Activated CD8-positive, alpha-beta T cell treated with anti-CD3 and anti-CD28 coated beads for 36 hours (primary cell): ENCODE measurements at places on chromosomes 7 and 10.

DNA sequence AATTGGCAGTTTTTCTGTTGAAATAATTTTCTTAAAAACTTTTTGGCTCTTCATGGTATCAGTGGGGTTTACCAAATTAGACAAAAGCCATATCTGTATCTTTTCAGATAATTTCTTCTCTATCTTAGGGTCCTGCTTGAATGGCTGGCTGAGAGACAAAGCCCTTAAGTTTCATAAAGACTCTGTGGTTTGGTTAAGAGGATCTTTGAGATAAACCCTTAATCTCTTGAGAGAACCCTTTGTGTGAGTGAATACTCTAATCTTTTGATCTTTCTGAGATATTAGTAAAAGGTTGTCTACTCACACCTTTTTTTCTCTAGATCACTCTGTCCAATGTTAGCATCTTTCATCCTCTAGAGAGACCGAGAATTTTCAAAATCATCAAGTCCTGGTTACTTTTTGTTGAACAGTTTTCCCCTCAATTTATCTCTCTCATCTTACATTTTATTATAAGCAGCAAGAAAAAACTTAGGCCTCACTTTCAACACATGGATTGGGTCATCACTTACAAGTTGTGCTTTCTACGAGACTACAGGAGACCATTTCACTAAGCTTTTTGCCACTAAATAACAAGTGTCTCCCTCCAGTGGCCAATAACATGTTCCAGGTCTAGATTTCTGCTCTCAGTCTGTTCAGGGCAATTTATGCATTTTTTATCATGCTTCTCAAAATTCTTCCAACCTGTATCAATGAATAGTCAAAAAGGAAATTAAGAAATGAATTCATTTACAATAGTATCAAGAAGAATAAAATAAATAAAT lies 28.4 kb downstream of the DNAJC9 start:
- DNase-seq: no peak

DNA sequence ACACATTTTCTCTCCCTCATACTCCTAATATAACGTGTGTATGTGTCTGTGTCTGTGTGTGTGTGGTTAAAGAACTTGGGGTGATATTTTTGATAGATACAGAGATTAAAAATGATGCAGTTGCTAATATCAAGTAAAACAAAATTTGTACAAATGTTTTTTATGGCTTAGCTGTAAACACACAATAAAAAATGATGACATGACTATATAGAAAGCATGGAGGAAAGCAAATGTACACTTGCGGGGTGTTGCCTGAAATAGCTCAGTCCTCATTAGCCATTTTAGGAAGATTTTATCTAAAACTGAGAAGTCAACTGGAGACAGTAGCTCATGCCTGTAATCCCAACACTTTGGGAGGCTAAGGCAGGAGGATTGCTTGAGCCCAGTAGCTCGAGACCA lies 5.6 kb upstream of the TASOR2 start:
- no peak for DNase-seq

- DNase-seq: no peak
Measured at GRCh38 chr10:60293581-60294175, 96.0 kb downstream of the ANK3 start.

GRCh38 chr7:71995111-71995510 lies 417.0 kb downstream of the CALN1 start:
- DNase-seq: no peak

- DNase-seq: no peak
Measured at GRCh38 chr10:71156436-71156835, 55.9 kb upstream of the UNC5B start.

DNA sequence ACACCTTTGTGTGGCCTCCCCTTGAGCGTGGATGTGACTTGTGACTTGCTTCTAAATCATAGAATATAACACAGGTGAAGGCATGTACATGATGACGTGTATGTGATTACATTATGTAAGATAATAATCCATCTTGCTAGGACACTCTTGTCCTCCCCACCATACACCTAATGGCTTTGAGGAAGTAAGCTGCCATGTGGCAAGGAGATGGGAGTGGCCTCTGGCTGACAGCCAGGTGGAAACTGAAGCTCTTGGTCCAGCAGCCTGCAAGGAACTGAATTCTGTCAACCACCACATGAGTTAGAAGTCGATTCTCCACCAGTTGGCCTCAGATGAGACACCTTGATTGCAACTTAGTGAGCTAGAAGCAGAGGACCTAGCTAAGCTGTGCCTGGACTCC lies 67.4 kb upstream of the ELN start:
- no peak for DNase-seq

- peak; percentile 22 for DNase-seq
Measured at GRCh38 chr10:31599626-31600504, 280.8 kb downstream of the ZEB1 start.

- DNase-seq: no peak
Measured at GRCh38 chr7:114533131-114533530, 118.5 kb downstream of the FOXP2 start.

- DNase-seq: peak; percentile 3
Measured at GRCh38 chr10:14093730-14094484, 236.8 kb downstream of the FRMD4A start.

- peak; percentile 37 for DNase-seq
Measured at GRCh38 chr10:42754155-42755027, 28.2 kb upstream of the BMS1 start.

- DNase-seq: no peak
Measured at GRCh38 chr7:74655324-74655723, 2.2 kb upstream of the GTF2I start.

DNA sequence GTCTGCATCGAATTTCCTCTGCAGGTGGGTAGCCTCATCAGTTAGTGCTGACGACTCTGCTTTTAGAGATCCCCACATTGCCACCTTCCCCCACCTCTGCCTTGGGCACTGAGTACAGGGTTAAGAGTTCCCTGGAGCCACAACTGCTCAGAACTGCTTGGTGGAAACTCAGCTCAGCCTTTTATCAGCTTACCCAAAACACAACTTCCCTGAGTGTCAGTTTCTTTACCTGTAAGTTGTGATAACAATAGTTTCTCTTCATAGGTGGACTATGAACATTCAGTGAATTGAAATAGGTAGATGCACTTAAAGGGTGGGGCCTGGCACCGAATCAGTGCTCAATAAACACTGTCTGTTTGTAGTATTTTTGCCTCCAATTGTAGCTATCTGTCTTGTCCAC lies 11.3 kb downstream of the ASB13 start:
- DNase-seq: peak; percentile 36

DNA sequence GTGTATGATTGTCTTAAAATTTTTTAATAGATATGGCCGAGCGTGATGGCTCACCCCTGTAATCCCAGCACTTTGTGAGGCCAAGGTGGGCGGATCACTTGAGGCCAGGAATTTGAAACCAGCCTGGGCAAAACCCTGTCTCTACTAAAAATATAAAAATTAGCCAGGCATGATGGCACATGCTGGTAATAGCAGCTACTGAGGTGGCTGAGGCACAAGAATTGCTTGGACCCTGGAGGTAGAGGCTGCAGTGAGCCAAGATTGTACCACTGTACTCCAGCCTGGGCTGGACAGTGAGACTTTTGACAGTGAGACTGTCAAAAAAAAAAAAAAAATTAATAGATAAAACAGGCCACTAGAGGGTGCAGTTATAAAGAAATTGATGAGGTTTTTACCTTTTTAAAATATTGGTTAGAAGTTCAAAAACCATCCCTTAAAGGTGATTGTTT lies 20.5 kb downstream of the NOM1 start:
- no peak for DNase-seq

DNA sequence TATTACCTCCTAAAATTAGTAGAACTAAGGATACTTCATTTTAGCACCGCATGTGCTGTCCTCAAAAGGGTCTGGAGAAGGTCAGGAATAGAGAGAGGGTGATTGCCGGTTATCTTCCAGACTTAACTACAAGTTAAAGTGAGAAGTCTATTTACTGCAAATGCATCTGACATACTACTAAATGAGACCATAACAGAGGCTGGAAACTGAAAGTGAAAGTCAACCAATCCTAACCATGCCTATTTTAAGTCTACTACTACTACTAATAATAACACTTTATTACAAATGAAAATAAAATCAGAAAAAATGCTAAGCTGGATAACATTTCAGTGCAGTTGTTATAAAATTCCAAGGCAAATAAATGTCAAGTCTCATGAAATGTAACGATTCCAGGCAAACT lies 244.7 kb downstream of the KIF20B start:
- no peak for DNase-seq

DNA sequence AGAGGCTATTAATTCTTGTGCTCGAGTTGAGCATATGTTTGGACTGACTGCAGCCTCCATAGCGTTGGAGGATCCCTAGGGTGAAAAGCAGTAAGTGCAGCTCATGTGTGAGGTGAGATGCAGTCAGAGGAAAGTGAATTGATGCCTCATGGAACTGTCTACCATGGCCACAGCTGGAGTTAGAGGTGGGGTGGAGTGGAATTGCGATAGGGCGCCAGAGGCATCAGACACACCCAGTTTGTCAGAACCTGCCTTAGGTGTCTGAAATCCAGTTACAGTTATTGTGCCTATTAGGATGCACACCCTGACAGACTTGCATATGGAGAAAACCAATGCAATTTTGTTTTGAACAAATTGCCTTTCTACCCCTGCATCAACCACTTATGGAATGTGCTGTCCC lies 39.4 kb downstream of the ERLIN1 start:
- no peak for DNase-seq

- no peak for DNase-seq
Measured at GRCh38 chr10:13973742-13974141, 357.0 kb downstream of the FRMD4A start.

- no peak for DNase-seq
Measured at GRCh38 chr7:1809070-1809469, 139.0 kb downstream of the ELFN1 start.

DNA sequence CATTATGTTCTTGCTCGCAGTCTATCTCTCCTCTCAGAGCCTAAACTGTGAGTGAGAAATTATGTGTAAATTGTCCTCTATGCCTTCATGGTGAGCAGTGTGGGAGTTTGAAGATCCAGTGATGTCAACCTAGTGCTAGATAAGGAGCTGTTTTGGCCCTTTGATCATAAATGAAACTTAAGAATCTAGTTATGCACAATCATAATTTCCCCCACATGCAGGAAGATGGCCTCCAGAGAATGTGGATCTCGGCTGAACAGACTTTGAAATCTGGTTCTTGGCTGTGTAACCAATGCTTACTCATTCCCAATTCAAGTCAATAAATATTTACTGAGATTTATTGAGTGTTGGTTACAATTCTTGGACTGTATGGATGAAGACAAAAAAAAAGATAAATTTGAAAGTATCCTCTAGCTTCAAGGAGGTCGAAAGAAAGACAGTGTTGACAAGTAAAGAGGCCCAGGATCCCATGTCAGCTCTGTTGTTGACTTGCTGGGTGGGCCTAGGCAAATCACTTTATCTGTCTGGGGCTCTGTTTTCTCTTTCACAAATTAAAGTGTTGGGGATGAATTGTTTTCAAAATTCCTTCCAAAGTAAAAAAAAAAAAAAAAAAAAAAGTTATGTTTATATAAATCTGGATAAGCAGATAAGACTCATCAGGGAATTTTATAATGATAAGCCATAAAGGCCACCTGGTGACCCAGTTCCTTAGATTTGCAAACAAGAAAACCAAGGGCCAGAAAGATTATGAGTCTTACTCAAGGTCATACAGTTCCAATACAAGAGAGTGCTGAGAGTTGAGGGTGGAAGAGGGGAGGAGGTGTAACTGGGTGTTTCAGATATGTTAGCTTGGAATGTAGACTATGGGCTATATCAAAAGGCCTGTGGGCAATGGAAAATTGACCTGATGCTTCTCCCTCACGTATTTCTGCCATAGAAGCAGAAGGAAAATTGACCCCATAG lies 969.9 kb downstream of the KCNMA1 start:
- no peak for DNase-seq

DNA sequence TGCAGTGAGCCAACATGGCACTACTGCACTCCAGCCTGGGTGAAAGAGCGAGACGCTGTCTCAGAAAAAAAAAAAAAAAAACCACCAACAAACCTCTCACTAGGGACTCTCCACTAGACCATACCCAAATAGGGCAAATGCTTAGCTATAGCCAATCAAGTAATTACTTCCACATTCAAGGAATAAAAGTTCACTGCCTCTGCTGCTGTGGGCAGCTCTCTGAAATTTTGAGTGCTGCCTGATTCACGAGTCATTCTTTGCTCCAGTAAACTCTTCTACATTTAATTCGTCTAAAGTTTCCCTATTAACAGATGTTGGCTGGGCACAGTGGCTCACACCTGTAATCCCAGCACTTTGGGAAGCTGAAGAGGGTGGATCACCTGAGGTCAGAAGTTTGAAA lies 4.7 kb upstream of the NRBF2 start:
- no peak for DNase-seq

DNA sequence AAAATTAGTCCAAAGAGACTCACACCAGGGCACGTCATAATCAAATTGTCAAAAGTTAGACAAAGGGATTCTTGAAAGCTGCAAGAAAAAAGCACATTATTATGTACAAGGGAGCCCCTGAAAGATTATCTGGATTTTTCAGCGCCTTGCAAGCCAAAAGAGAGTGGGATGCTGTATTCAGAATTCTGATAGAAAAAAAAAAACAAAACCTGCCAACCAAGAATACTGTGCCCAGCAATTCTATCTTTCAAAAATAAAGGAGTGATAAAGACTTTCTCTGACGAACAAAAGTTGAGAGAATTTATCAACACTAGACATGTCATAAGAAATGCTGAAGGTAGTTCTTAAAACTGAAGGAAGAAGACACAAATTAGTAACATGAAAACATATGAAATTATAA lies 240.2 kb downstream of the SNX13 start:
- no peak for DNase-seq

DNA sequence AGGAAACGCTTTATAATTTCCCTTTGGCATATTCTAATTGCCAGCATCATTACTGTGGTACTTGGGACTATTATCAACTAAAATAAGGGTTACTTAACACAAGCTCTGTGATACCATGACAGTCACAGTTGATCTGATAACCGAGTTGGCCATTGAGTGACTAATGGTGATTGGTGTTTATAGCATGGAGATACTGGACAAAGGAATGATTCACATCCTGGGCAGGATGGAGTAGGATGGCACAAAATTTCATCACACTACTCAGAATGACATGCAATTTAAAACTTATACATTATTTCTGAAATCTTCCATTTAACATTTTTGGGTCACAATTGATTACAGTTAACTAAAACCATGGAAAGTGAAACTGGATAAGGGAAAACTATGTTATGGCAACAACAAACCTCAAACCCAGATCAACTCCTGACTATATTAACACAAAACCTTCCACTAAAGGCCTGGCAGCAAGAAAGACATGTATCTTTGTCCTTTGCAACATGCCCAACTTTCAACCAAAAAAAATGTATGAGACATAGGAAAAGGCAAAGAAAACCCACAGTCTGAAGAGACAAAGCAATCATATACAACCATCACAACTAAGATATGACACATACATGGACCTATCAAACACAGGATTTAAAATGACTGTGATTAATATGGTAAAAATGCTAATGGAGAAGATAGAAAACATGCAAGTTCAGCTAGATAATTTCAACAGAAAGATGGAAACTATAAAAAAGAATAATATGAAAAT lies 208.5 kb upstream of the NRP1 start:
- DNase-seq: no peak

- no peak for DNase-seq
Measured at GRCh38 chr7:117395743-117396142, 31.6 kb downstream of the ASZ1 start.

- no peak for DNase-seq
Measured at GRCh38 chr10:93580828-93581227, 14.4 kb downstream of the FFAR4 start.
